ENCODE measurements at places on chromosomes 5 and 9.

DNA sequence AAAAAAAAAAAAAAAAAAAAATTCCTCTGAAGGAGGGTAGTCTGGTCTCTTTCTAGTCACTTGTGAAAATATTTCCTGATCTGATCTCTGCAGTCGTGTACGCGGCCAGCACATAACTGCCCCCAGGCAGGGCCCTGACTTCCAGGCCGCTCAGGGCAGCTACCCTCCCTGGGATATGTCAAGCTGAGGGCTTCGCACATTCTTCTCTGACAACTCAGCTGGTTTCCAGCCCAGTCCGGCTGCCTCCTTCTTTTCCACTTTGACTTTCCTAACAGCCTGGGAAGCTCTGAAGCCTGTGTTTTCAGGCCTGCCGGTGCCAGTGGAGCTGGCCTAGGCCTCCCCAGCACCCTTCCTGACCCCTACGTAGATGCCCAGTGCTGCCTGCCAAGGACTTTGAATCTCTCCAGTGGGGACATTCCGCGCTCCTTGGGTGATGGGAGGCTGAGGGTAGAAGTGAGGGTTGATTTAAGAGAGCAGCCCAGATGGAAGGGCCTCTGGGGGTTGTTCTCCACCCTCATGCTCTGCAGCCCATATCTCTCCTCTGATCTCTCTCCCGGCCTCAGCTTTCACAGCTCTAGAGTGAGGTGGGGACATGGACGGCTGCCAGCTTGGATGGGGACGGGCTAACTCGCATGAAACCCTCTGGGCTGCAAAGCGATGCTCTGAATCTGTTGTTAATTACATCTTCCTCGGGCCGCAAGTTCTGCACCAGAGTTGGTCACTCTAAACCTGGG, 20.7 kb downstream of the COL5A1 start:
- no peak for DNase-seq

- no peak for DNase-seq
Observed at GRCh38 chr9:16180546-16180945, 627.7 kb downstream of the CCDC171 start.

- DNase-seq: no peak
Observed at GRCh38 chr5:66992547-66992946, 204.1 kb downstream of the CD180 start.

DNA sequence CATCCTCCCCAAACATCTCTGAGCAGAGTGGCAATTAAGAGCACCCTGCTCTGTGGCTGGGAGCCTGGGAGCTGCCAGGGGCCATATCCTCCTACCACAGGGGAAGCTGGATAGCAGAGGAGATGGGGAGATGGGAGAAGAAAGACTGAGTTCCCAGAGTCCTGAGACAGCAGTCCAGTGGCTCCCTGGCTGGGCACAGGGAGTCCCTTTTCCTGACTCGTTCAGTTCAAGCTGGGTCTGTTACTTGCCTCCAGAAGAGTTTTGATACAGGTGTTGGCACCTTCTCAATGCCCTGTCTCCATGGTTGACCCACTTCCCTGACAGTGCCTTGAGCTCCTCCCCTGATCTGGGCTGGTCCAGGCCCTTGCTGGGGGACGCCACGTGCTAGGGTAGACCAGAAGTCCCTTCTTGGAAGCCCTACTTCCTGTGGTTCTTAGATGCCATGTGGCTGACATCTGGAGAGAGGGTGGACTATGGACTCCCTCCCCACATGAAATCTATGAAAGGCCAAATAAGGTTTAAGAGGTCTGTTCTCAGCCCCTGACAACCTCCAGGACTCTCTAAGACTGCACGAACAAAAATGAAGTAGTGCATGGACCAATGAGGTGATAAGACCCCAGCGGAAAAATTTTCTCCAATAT, 166.2 kb downstream of the AUH start:
- DNase-seq: no peak

GRCh38 chr9:84153885-84154284, 173.3 kb downstream of the RMI1 start:
- no peak for DNase-seq

DNA sequence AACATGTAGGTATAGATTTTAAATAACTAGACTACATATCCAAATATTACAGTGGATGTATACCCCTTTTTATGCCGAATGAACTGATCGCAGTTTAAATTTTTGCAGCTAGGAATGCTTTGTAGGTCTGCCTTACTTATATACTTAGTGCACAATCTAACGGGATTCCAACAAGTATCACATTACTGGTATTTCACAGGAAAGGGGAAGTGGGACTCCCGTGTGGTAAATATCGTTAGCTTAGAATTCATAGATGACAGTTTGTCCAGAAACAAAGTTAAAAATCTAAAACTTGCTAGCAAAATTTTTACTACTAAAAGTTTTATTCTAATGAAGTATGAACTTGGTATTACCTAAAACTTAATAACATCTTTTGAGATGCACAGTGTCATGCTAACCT, 193.5 kb upstream of the TLX3 start:
- DNase-seq: no peak
